D341Med (cell line): ENCODE measurements at places on chromosomes 7 and 10.

DNA sequence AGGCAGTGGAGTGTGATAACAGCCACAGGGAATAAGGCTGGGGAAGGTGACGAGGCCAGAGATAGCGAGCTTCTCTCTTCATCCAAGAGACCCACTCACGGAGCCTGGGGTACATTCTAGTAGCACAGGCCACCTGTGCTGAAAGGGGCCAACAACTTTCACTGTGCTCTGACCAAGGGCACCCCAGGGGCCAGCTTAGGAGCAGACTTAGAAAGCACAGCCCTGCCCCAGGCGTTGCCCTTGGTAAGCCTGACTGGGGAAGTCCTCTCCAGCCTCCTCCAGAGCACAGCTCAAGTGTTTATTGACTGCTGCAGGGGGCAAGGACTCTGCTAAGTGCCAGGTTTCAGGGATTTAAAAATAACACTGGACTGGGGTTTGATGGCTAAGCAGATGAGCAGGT, 44.7 kb downstream of the EBF3 start:
- DNase-seq: no peak

DNA sequence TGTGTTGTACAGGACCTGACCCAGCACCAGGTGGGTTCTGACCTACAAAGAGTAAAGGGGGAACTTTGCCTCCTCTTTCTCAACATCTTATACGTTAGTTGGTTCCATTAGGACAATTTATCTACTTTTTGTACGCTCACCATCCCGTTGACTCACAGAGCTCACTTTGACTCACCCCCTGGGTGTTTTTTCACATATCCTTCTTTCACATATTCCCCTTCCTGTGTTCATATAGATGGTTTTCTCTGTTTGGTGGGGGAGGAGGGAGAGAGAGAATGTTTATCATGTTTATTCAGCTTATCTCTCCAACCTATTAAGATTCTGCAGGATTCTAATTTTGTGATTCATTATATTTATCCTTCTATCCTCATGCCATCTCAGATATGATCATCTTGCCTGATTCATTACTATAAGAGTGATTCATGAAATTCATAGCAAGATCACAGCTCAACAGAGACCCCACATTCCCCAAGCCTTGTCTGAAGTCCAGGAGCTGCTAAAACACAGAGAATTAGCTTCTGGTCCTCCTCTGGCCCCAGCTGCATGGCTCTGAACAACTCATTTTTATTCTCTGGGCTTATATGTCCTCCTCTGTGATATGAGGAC, 37.2 kb downstream of the PRSS2 start:
- no peak for DNase-seq

GRCh38 chr10:5933909-5934546, 43.3 kb downstream of the IL15RA start:
- no peak for DNase-seq

DNA sequence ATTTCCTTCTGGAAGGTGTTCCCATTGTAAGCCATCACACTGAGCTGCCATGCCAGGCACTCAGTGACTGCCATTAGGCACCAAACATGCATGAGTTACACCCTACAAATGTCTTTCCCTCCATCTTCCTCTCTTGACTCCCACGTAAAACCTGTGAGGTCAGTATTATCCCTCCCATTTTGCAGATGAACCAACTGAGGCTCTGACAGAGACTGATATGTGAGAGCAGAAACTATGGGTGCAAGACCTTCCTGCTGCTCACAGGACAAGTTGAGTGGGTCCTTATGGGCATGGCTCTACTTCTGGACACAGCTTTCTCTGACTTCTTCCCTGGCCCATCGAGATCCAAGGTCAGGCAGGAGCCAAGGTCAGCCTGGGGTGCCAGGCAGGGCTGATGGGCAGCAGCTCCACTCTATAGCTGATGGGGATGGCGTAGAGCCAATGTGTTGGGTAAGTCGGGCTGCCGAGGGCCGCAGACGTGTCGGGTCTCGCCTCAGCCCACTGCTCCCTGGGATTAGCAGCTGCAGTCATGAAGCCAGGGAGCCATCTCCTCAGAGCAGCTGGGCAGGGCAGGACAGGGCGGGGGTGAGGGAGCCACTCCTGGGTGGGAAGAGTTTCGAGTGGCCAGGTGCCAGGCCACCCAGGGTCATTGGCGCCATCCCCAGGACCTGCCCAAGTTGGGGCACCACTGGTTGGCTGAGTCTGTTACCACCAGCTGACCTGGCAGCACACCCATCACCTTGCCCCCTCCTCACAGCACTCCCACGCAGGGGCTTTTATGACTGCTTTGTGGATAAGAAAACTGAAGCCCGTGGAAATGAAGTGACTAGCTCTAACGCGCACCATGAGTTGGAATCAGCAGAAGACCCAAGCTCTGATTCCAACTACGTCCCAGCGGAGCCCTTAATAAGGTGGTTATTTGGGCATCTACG, 117.8 kb upstream of the ZMIZ1 start:
- no peak for DNase-seq

GRCh38 chr10:68732651-68733050, 11.6 kb downstream of the CCAR1 start:
- no peak for DNase-seq

DNA sequence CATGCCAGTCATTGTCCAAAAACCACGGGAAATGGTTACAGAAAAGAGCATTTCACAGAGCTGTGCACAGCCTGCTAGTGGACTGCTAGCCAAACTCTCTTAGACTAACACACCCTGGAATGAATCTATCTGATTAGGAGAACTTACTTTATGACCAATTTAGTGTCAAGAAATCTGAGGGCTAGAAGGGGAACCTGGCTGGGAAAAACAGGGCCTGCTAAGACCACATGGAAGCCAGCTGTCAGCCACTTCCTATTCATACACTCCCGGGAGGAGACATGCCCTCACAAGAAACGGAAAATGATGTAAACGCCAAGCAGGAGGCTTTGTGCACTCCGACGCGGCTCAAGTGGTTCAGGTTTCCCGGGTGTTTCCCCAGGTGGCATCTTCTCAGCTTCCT, 54.8 kb downstream of the MPP7 start:
- no peak for DNase-seq

GRCh38 chr10:125692601-125693523, 9.9 kb upstream of the TEX36 start:
- DNase-seq: no peak

DNA sequence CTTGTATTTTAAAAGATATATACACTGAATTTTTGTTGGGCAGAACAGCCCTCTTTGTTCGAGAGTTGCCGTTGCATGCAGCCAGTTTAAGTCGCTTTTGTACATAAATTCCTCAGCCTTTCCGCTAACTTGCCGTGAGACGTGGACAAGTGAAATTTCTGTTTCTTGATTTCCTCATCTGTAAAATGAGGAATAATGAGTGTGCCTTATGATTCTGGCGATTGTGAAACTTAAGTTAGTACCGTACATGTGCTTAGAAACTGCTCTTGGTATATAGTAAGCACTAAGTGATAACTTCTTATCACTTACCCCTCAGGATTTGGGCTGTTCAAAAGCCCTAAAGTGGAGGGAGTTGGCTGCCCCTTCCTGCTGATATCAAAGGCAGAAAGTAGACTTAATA, 1.4 kb downstream of the CCNJ start:
- peak; percentile 10 for DNase-seq

DNA sequence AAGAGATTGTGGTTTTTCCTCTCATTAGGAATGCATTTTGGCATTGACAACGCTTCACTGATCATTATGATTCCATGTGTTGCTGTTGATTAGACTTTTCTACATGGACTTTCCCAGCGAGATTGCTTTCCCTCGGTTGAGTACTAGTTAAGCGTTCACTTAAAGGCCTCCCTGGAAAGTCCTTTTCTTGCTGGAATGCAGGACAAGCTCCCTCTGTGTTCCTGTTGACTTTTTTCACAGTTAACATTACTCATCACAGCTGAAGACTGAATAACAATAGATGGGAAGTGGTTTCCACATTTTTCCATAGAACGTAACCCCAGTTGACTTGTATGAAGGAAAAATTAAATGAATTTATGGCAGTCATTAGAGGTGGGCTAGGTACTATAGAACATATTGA, 2.6 kb upstream of the CAV1 start:
- DNase-seq: no peak

DNA sequence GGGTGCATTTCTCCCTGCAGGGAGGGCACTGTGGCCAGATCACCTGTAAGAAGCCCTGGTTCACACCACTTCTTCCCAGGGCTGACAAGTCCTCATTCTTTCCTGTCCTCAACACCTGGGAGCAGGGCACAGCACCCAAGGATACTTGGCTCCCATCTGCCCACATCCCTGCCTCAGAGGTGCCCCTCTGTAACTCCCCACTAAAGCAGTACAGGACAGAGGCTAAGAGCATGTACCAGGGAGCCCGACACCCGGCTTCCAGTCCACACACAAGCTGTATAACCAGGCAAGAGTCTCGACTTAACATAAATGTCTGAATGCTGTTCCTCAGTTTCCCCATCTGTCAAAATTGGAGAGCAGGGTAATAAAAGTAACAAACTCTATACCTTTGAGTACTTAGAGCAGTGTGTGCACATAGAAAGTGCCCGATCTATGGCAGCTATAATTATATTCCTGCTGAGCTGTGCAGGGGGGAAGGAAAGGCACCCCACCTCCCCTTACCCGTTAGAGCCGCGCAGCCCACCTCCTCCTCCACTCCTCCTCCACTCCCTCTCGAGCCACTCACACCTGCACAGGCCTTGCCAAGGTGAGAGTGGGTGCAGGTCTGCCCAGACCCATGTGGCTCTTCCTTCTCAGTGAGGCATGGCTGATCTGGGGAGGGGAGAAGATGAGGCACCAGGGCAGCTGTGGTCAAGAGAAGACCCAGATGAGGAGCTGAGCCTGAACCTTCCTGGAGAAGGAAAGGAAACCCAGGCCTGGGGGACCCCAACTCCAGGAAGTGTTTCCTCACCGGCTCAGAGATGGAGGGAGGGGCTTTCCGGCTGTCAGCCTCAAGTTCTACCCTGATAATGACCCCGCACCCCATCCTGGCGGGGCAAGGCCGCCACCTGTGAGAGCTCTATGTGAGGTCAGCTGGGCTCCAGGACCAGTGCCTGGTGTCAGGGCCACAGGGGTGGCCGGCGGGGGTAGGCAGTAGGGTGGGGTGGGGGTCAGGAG, 22.6 kb downstream of the PODXL start:
- no peak for DNase-seq

GRCh38 chr10:47283101-47283630, 16.8 kb upstream of the GDF10 start:
- no peak for DNase-seq

- no peak for DNase-seq
These were observed 18.7 kb downstream of the PLXNA4 start for GRCh38 chr7:132557489-132558044.

GRCh38 chr10:63738410-63738809, 217.2 kb downstream of the REEP3 start:
- no peak for DNase-seq

- DNase-seq: no peak
These were observed 179.9 kb upstream of the CXCL12 start for GRCh38 chr10:44564790-44565189.

- no peak for DNase-seq
These were observed 535.6 kb upstream of the GHITM start for GRCh38 chr10:83603708-83604107.

- peak; percentile 33 for DNase-seq
These were observed 22.6 kb upstream of the DLG5 start for GRCh38 chr10:77949167-77949566.

- peak; percentile 30 for DNase-seq
These were observed 1040.2 kb upstream of the SORCS1 start for GRCh38 chr10:108204528-108205305.

- no peak for DNase-seq
These were observed 821.6 kb downstream of the DNAJB9 start for GRCh38 chr7:109391240-109391639.

- no peak for DNase-seq
These were observed 34.2 kb downstream of the GLUD1 start for GRCh38 chr10:87060280-87060928.

GRCh38 chr10:95531994-95532399, 29.2 kb downstream of the SORBS1 start:
- DNase-seq: no peak

DNA sequence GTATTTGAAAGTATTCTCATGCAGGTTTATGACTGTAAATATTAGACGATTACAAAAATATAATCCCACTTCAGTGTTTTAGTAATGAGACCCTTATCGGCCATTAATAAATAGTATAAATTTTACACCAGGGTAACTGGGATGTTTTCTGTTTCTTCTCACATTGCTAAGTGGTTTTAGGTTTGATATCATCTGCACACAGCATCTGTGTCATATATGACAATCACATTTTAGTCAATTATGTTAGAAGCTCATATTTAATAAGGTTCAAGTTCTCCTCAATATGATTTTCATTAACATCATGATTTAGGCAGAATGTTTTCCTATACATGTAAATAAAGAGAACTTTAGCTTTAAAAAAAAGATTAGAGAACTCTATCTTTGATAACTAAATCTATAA, 66.8 kb downstream of the ATAD1 start:
- DNase-seq: no peak
